NCI-H2081 (cell line): ENCODE measurements at places on chromosomes 12 and 14.
A peak's percentile ranks its signal among the peaks of the same experiment; 100 is the strongest.

DNA sequence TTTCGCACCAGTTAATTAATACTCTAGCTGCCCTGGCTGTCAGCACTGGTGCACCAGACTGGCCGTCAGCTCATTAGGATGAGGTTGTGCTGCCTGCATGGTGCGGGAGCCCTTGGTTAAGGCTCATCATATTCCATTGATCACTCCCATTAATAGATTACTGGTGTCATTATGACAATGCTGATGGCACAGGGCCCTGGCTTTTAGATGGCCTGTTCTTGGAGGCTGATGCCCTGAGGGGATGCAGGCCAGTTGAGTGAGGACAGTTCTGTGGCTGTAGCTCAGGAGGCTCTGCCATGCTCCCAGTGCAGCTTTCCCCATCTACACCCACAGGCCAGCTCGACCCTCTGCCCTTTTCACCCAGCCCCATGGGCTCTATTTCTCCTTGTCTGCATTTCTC is 126.6 kb downstream of the PRMT8 start:
- no peak for DNase-seq

- no peak for DNase-seq
Measured at GRCh38 chr14:60958146-60958545, 22.7 kb downstream of the TRMT5 start.

- DNase-seq: no peak
Measured at GRCh38 chr14:87045956-87046355, 947.0 kb downstream of the GALC start.

GRCh38 chr12:130715998-130716968 is at the start of gene RIMBP2:
TSS of gene RIMBP2 (minus strand) at chr12:130716299. CDS start at chr12:130479013, 237,286 bp downstream.
- DNase-seq: peak; percentile 55

DNA sequence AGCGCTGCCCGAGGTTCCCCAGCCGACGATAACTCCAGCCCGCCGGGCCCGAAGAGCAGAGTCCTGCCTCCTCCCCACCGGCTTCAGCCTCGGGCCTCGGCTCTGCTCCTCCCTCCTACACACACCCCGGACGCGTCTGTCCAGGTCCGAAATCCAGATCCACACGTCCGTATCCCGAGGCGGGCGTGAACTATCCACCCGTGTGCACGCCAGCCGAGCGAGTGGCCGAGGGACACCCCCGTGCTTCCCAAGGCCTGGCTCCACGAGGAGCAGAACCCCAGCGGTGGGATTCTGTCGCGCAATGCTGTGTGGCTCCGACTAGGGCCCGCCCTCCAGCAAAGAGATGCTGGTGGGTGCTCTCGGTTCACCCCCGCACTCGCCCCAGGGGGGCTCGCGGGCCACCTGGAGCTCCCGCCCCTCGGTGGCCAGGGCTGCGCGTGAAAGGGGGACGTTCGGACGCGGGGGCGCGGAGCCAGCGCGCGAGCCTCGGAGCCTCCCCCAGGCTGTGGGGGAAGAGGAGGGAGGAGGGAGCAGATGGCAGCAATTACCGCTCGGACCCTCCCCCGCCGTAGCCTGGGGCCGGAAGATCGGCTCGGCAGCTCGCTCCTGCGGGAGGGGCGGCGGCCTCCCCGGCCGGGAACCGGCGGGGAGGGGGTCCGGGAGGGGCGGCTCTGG is 18.9 kb upstream of the ANKRD33 start:
- DNase-seq: no peak

DNA sequence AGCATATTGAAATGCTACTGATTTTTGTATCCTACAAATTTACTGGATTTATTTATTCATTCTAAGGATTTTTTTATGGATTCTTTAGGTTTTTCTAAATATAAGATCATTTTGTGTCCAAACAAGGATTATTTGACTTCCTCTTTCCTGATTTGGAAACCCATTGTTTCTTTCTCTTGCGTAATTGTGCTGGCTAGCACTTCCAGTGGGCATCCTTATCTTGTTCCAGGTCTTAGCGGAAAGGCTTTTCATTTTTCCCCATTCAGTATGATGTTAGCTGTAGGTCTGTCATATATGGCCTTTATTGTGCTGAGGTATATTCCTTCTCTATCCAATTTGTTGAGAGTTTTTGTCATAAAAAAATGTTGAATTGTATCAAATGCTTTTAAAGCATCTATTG is 57.2 kb upstream of the RHOJ start:
- no peak for DNase-seq
